Kidney epithelial cell (primary cell): ENCODE measurements at places on chromosomes 3 and 15. TPM values are rescaled to one million over a fixed set of nuclear protein-coding genes. Genes with fewer than 3 reads are reported as not detected.
A peak's percentile ranks its signal among the peaks of the same experiment; 100 is the strongest.

DNA sequence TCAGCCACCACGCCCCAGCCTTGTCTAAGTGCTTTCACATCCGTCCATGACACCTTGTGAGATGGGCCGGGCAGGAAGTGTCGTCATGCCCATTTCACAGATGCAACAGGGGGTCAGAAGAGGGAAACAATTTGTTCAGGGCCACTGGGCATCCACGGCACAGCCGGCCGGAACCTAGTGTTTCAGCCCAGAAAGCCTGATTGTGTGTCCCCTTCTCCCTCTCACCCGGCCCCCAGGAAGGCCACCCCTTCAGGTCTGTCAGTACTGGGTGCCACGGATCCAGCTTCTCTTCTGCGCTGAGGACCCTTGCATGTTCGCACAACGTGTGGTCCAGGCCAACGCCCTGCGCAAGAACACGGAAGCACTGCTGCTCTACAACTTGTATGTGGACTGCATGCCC lies 15.8 kb downstream of the DNAH1 start:
- DNase-seq: no peak

DNA sequence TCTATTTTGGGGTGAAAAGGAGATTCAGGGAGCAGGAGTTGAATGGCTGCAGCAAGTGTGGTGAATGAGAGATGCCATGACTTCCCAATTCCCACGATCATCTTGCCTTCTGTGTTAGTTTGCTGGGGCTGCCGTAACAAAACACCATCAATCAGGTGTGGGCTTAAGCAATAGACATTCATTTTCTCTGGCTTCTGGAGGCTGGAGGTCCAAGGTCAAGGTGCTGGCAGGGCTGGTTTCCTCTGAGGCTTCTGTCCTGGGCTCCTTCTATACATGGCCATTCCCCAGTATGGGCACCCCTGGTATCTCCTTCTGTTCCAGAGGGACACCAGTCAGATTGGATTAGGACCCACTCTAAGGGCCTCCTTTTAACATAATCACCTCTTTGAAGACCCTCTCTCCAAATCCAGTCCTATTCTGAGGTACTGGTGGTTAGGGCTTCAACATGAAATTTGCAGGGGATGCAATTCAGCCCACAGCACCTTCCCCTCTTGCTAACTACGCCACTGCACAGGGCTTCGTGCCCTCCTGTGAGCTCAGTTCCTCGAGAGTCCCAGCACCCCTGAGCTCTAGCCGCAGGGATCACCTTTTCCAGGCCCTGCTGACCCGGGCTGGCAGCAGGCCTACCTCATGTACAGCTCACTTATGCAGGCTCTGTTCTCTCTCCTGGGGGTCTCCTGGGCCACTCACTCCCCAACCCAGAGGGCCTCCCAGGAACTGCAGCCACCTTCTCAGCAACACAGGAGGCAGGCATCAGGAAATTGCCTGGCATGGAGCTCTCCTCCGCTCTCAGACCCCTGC lies 37.3 kb upstream of the SLC6A11 start:
- DNase-seq: no peak

GRCh38 chr3:149765762-149766334 lies 13.6 kb upstream of the COMMD2 start:
- no peak for DNase-seq

DNA sequence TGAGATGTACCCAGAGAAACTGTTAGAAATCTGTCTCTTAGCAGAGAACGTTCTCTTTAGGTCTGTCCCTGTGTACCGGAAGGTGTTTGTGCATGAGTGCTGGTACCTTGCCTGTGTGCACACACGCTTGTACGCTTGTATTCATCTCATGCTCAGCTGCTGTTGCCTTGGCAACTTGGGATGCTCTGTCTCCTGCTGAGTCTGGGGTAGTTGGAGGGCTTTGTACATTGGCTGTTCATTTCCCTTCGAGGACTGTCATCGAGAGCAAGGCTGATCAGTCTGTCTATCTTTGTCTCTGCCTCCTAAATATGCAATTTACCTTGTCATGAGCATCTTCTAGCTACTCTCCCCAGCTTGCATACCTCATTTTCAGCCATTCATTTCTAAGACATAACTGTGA lies 147.2 kb downstream of the SLCO3A1 start:
- DNase-seq: no peak

- peak; percentile 26 for DNase-seq
Observed at GRCh38 chr3:139934613-139935015, 371 bp upstream of the CLSTN2 start.

DNA sequence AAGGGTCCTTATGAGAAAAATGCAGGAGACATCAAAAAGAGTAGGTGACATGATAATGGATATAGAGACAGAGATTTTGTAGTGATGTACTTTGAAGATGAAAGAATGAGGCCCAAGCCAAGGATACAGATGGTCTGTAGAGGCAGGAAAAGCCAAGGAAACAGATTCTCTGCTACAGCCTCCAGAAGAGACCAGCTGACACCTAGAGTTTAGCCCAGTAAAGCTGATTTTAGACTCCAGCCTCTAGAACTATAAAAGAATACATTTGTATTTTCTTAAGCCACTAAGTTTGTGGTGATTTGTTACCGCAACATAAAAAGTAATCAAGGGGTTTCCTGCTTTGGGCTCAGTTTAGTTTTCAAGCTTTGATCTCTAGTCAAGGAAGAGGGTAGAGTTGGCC lies 64.8 kb downstream of the STRIT1 start:
- no peak for DNase-seq

DNA sequence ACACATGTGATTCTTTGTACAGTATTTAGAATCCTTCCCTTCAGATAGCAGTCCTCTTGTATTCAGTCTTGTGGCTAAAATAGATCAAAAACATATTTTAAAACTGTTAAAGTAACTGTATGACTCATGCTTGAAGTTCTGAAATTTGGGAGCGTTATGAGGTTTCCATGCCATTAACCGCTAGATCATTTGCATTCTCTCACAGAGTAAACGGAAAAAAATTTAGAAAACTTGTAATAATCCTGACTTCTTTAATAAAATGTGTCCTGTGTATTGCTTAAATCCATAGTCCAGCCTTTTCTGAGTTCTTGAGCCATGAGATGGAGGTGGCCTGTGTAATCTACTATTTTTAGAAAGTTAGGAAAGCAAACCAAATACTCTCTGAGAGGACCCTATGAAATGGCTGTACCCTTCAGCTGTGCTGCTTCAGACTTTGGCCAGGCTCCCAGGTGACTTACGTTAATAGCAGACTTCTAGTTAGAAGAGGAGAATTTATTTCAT lies 33.8 kb downstream of the MBNL1 start:
- no peak for DNase-seq

DNA sequence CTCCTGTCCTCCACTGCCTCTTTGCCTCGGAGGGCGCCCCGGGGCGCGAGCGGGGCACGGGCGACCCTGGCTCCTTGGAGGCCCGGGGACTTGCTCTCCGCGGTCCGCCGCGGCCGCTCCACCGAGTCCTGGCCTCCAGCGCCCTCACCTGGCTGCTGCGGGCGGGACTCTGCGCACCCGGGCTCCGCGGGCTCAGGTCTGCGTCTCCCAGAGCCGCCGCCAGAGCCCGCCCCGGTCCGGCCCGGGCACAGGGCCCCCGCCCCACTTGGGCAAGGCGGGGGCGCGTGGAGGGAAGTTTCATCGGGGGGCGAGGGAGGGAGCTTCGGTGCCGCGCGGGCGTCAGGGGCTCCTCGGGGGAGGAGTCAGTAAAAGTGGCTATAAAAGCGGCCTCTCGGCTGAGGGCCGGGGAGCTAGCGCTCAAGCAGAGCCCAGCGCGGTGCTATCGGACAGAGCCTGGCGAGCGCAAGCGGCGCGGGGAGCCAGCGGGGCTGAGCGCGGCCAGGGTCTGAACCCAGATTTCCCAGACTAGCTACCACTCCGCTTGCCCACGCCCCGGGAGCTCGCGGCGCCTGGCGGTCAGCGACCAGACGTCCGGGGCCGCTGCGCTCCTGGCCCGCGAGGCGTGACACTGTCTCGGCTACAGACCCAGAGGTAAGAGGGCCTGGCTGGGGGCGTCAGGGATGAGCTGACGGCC lies at the start of gene CEMIP:
Gene CEMIP, plus strand, starts transcription at position 407 of the 694 bp plus-strand sequence. CDS start 94,510 bp downstream, outside the sequence.
- no peak for DNase-seq

DNA sequence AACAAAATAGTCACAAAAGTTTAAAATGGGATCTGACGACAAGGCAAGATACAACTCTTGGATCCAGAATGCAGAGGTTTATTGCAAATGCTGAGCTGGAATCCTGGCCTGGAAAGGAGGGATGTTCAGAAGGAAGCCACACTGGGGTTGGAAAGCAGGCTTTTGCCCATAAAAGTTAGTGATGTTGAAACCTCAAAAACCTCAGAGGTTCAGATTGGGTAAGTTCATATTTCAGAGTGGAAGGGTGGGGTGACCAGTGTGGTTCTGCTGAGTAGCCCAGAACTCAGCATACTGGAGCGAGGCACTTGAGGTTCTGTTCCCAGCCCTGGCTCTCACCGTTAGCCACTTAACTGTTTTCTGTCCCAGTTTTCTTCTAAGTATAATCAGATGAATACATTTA lies 114.0 kb upstream of the OSTN start:
- DNase-seq: no peak

DNA sequence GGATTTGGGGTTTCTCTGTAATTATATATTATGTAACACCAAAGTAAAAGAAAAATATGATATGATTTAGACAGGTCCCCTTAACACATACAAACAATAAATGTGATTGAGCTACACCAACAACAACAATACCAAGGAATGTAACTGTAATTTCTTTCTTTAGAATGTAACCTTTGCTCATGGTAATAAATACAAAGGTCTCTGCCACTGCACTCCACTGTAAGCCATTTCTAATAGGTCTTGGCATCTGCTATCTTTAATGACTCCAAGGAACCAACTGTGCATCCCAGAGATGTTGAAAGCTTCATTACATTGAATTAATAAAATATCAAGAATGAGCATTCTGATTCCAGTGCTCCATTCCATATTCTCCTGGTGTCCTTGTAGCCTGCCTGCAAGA lies 88.8 kb downstream of the PDZRN3 start:
- no peak for DNase-seq

The SEC62 gene
- 28.1 and 31.1 TPM in 2 replicates for total RNA-seq

The STAC gene
- 15.3 and 17.5 TPM in 2 replicates for total RNA-seq

The SLC12A1 gene
- not detected in 2 replicates for total RNA-seq

The STAB1 gene
- 0.42 and 1.1 TPM in 2 replicates for total RNA-seq

The PTX3 gene
- total RNA-seq: 24.4 and 31.1 TPM in 2 replicates
